ENCODE measurements at places on chromosomes 3 and 15. TPM values are rescaled to one million over a fixed set of nuclear protein-coding genes. Genes with fewer than 3 reads are reported as not detected.

DNA sequence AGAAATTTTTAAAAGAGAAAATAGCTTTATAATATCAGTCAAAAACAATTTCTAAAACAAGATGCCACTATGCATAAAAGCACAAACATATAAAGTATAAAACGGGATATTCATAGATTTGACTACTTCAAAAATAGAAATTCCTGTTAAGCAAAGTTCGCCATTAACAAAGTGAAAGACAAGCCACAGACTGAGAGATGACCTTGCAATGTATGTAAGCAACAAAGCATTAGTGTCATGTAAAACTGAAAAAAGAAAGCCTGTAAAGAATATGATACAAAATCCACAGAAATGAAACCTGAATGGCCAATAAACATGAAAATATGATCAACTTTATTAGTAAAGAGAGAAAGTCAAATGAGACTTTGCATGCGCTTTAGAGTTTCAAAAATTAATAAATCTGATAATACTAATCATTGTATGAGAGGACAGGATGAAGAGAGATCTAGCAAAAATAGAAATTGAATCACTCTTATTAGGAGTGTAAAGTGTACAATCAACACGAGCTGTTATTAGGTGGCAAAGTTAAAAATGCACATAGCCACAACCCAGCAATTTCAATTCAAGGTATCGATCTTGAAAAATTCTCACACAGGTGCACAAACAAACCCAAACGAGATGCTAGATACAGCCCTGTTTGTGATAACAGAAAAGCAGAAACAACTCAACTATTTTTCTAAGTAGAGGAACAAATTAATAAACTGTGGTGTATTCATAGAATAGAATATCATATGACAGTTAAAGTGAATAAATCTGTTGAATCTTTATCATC is 173.6 kb downstream of the MECOM start:
- DNase-seq = no peak

DNA sequence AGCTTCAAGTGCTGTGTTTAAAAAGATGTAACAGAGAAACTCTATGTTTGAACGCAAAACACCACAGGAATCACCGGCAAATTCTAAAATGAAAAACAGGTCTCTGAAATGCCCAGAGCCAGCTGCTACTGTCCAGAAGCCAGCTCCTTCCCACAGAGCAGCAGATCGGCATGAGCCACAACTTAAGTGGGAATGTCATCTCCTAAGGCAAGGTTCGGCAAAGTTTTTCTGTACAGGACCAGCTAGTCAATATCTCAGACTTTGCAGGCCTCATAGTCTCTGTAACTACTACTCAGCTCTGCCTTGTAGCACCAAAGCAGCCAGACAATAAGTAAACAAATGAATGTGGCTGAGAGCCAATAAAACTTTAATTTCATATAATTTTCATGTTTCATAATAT is 4.9 kb downstream of the PLOD2 start:
- no peak for DNase-seq

DNA sequence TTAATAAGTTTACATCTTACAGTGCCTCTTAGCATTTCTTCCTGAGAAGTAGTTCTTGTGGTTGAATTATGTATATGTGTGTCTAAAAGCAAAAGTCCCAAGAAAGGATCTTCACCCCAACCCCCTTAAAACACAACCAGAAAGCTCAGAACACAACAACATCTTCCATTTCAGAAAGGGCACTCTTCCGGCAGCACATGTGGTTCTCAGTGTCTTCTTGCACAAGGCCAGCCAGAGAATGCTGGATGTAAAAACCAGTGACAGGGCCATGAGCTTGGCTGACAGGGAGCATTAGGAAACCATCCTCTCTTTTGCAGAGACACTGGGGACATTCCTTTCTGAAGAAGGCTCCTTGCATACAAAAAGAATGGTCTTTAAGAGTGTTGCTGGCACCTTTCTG is 45.0 kb downstream of the EEFSEC start:
- no peak for DNase-seq

DNA sequence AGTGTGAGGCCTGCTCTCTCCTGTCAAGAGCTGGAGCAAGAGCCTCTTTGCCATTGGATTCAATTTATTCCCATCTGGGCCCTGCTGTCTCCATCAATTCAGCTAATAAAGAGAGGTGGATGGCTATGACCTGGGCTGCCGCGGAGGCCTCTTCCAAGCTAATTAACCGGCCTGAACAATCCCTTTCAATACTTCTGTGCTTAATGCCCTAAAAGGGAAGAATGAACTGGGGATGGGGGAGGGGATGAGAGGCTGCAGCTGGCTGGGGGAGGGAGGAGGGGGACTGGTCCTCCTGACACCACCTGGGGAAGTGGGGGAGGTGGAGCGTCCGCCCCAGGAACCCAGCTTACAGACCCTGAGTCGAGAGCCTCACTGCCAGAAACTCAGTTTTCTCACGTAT is 33.4 kb upstream of the PRR23E start:
- no peak for DNase-seq

GRCh38 chr3:97487587-97487986 is 277.0 kb upstream of the ARL6 start:
- DNase-seq = no peak

KCTD6 gene
- 17.2 TPM for total RNA-seq

- no peak for DNase-seq
Observed at GRCh38 chr3:151943539-151943938, 70.1 kb downstream of the SUCNR1 start.

- DNase-seq = no peak
Observed at GRCh38 chr3:121531269-121531668, 14.5 kb downstream of the POLQ start.

VGLL3 gene
- total RNA-seq = 50.1 TPM

DNA sequence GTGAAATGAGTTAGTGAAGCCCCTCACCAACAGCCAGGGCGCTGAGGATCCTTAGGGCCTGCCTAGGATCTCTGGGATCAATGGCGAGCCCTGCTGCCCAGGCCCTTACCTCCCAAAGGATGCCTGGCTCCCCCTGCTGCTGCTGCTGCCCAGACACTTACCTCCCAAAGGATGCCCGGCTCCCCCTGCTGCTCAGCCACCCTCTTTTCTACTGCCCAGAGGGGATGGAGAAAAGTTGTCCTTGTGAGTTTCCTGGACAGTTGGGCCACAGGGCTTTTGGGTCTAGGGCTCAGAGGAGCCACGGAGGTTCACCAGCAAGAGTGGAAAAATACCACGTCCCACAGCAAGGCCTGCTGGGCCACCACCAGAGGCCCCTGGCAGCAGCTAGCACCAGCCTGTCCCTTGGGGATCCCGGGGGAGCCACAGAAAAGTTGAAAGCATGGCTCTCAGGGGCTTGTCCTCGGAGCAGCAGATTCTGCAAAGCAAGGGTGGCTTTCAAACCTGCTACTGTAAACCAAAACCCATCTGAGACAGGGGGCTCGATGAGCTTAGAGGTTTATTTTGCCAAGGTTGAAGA is 59.4 kb downstream of the SLC6A6 start:
- no peak for DNase-seq

Data from omental fat pad (tissue), 4 donors.